Pancreas (tissue), 10 donors: ENCODE measurements at places on chromosomes 3 and 15. TPM values are rescaled to one million over a fixed set of nuclear protein-coding genes. Genes with fewer than 3 reads are reported as not detected.

Gene ROPN1B
- polyA plus RNA-seq, result 0.23 TPM

Gene NR1I2
- polyA plus RNA-seq, result 0.26 TPM

Gene NEO1
- polyA plus RNA-seq, result 13.5 TPM

Gene MME
- polyA plus RNA-seq, result 0.45 TPM

Gene BOC
- polyA plus RNA-seq, result 9.5 TPM

Gene PTX3
- 2.9 TPM for polyA plus RNA-seq

Gene LRRC34
- polyA plus RNA-seq, result 1.1 TPM

Gene KNG1
- polyA plus RNA-seq, result not detected

Gene MOBP
- polyA plus RNA-seq, result not detected

Gene NOX5
- polyA plus RNA-seq, result 0.26 TPM

Gene PLSCR5
- polyA plus RNA-seq, result not detected

Gene CTXN2
- 0.73 TPM for polyA plus RNA-seq

Gene TMEM212
- not detected for polyA plus RNA-seq
